ENCODE measurements at places on chromosomes 1 and 21. TPM values are rescaled to one million over a fixed set of nuclear protein-coding genes. Genes with fewer than 3 reads are reported as not detected.
A peak's percentile ranks its signal among the peaks of the same experiment; 100 is the strongest.

GRCh38 chr1:160713161-160713560 is 1.5 kb upstream of the CD48 start:
- no peak overlapping the region for H3K27ac ChIP-seq
- H3K36me3 ChIP-seq: no peaks in the 10 kb centered on the region
- no peak for DNase-seq
- H3K27me3 ChIP-seq: no peaks in the 10 kb centered on the region
- no peaks in the 10 kb centered on the region for H3K4me1 ChIP-seq

- H3K4me3 ChIP-seq: no peak overlapping the region
- DNase-seq: peak; percentile 64
These were observed 41.3 kb upstream of the EIF4G3 start for GRCh38 chr1:21217812-21218596.

GRCh38 chr1:221343136-221343535 is 398.8 kb downstream of the DUSP10 start:
- H3K4me3 ChIP-seq: no peak overlapping the region
- no peak overlapping the region for H3K27ac ChIP-seq
- no peak for DNase-seq
- no peaks in the 10 kb centered on the region for H3K4me1 ChIP-seq
- no peaks in the 10 kb centered on the region for H3K36me3 ChIP-seq

GRCh38 chr1:222554177-222554576 is 6.3 kb upstream of the HHIPL2 start:
- H3K4me3 ChIP-seq: no peak overlapping the region
- no peaks in the 10 kb centered on the region for H3K36me3 ChIP-seq
- peaks cover 12% of the 10 kb centered on the region for H3K4me1 ChIP-seq
- DNase-seq: no peak
- no peak overlapping the region for H3K27ac ChIP-seq
- no peaks in the 10 kb centered on the region for H3K27me3 ChIP-seq

DNA sequence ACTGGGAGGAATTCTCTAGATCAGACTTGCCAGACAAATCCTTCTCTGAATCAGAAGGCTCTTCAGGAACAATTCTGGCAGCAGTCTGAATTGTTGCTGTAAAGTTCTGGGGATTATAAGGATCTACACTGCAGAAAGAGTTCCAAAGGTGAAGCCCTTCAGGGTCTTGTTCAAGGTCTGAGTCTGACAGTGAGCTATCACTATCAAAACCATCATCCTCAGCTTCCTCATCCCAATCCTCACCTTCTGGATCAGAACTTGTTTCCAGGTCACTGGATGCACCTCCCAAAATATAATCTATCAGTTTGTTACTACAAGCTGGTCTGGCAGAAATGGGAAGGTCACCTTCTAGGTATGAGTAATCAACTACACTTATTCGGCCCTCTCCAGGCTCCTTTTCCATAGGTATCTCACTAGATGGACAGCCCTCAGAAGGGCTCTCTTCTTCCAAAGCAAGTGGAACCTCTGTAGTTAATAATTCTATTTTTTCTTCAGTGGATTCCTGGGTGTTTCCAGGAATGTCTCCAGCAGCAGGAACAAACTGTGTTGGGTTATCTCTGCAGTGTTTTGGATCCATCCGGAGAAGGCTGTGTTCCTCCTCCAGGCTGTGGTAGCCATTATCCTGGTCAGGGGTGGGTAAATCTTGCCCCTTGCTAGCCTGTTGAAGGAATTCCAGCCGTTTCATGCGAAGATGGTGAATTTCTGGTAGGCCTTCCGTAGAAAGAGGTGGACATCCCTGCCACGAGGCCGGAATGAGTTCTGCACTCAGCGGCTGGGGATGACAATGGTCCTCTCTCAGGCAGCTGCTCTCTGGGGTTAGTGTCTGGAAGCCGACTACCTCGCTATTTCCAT is 1.6 kb downstream of the PPP1R15B start:
- no peaks in the 10 kb centered on the region for H3K27me3 ChIP-seq
- DNase-seq: no peak
- peak overlapping the region; percentile 84 for H3K4me3 ChIP-seq

The SMIM11 gene
- 6.2 TPM for total RNA-seq

The DEPDC1 gene
- not detected for total RNA-seq
